Mesenteric fat pad (tissue), 1 donor: ENCODE measurements at places on chromosomes 13 and 19.

DNA sequence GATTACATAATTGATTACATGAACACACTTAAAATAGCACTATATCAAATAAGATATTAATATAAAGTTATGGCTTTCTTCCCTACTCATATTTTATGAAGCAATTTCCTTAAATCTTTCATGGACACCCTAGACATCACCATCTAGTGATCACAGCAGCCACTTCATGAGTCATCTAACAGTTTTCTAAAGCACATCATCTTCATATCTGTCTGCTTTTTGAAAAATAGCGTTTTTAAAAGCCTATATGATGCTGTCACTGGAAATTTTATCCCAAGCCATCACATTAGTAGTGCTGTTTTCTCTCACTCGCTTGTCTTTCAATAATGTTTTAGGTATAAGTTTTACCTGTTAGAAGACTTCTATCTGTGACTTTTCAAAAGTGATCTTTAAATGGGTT is 326.1 kb downstream of the SLITRK6 start:
- no peak for DNase-seq

GRCh38 chr13:77285098-77285497 is 41.8 kb downstream of the MYCBP2 start:
- no peak for DNase-seq

- no peak for DNase-seq
Observed at GRCh38 chr13:22061371-22061805, 390.5 kb downstream of the FGF9 start.

DNA sequence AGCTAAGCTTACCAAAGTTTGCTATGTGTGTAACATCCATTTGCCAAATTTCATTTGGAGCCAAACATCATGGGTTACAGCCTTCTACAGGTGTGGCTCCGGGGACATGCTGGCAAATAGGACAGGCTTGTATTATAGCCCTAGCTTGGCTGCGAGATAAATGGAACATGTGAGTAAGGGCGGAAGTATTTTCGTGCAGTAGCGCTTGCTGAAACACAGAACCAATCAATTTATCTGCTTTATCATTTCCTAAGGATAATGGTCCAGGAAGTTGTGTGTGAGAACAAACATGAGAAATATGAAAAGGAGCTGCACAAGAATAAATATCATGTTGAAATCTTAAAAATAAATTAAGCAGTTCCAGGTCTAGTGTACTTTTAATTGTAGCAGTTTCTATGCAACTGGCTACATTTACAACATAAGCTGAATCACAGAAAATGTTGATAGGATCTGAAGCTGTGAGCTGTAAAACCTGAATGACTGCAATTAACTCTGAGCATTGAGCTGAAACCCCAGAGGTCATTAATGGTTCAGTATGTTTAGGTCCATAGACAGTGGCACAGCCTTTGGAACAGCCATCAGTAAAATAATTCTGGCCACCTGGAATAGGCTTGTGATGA is 22.2 kb upstream of the ZNF100 start:
- no peak for DNase-seq

- no peak for DNase-seq
Observed at GRCh38 chr19:57302020-57302465, 18.2 kb upstream of the ZNF543 start.

DNA sequence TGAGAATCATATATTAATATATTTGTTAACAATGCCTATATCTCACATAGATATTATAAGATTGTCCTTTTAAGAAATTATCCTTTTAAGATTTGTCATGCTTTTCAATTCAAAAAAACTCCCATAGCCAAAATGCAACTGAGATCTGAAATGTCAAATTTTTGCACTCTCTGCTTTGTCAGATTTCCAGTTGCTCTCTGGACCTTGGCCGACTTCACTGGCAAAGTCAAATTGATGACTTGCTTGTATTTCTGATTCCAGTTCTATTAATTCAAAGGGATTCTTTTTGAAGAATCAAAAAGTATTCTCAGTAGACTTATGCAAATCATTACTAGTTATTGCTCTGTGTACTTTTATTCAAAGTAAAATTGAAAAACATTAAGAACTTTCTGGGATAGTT is 101.2 kb upstream of the SCEL start:
- no peak for DNase-seq
